ENCODE measurements at places on chromosomes 3 and 15. TPM values are rescaled to one million over a fixed set of nuclear protein-coding genes. Genes with fewer than 3 reads are reported as not detected.

The LINGO1 gene
- 2.1 TPM for total RNA-seq

The IL5RA gene
- not detected for total RNA-seq

The UROC1 gene
- total RNA-seq = not detected

- no peaks in the 10 kb centered on the region for H3K36me3 ChIP-seq
- no peaks in the 10 kb centered on the region for H3K27me3 ChIP-seq
- no peak for DNase-seq
- H3K4me1 ChIP-seq = no peaks in the 10 kb centered on the region
Observed at GRCh38 chr15:27210176-27210575, 239.2 kb downstream of the GABRG3 start.

DNA sequence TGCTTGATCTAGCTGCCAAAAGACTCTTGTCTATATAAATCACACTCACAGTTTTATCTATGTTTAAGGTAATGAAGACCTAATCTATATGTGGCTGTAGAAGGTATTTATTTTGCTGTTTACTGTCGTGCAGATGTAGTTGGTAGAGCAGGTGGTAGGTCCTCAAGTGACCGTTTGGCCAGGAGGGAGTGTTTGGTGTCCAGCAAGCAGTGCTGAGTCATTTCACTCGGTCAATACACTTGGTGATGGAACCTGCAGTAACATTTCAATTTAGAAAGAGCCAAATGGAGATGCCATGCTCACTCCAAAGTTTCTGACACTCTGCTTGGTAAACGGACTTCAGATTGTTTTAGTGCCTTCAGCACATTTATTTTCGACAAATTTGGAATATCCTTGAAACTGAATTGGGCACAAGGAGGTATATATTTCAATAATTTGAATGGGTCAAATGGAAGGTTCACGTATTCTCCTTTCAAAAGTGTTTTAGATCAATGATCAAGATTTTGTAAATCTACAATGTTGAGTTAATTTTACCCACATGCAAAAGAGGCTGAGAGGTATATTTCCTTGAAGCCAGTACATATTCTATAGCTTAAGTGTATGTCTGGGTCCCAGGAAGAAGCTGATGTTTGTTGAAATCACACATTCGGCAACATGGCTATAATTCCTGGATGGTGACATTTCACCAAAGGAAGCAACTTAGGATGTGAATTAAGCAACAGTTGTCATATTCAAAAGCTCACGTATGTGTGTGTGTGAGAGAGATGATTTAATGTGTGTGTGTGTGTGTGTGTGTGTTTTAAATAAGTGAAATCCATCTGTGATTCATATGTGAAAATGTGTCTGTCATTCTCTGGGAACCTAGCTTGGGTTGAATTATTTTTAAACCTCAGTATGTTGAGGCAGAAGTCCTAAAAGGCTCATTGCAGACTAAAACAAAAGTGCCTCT lies 7.7 kb upstream of the CX3CR1 start:
- H3K36me3 ChIP-seq = no peaks in the 10 kb centered on the region
- H3K4me1 ChIP-seq = peaks cover 4% of the 10 kb centered on the region
- no peak overlapping the region for H3K4me3 ChIP-seq
- no peak overlapping the region for H3K27ac ChIP-seq
- no peak for DNase-seq
- no peaks in the 10 kb centered on the region for H3K27me3 ChIP-seq

DNA sequence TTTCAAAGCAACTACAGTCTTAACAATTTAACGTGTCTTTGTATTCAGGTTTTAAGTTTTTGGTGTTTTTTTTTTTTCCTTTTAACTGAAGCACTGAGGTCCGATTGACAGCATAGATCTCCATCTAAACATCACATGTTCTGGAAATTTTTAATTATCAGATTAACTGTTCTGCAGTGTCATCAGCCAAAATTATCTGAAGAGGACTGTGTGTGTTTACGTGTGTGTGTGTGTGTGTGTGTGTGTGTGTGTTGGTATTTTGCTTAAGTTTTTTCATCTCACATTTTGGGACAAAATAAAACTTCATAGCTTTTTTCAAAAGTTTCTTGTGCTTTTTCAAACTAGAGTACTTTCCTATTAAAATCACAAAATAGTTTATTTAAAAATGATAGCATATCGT lies 1.8 kb downstream of the PIK3CA start:
- H3K27me3 ChIP-seq = peaks cover 2% of the 10 kb centered on the region
- H3K36me3 ChIP-seq = no peaks in the 10 kb centered on the region
- no peak for DNase-seq
- peak overlapping the region; percentile 91 for H3K4me3 ChIP-seq

DNA sequence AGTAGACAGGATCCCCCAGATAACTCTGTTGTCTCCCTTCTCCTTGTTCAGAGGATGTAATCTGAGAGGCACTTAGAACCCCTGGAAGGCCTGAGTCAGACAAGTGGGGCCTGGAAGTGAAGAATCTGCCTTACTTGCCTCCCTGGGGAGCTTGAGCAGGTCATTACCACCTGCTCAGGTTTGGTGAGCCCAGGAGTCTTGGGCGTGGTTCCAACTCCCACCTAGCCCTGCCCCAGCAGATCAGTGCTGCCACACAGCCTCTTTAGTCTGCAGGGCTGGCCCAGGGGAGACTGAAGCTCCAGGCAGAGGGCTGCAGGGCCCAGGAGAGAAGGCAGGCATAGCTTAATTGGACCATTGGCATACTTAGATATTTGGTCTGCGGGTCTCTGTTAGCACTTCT lies 230.0 kb downstream of the ERC2 start:
- no peaks in the 10 kb centered on the region for H3K4me1 ChIP-seq
- no peaks in the 10 kb centered on the region for H3K36me3 ChIP-seq
- no peak for DNase-seq
- H3K27ac ChIP-seq = no peak overlapping the region
- no peak overlapping the region for H3K4me3 ChIP-seq

DNA sequence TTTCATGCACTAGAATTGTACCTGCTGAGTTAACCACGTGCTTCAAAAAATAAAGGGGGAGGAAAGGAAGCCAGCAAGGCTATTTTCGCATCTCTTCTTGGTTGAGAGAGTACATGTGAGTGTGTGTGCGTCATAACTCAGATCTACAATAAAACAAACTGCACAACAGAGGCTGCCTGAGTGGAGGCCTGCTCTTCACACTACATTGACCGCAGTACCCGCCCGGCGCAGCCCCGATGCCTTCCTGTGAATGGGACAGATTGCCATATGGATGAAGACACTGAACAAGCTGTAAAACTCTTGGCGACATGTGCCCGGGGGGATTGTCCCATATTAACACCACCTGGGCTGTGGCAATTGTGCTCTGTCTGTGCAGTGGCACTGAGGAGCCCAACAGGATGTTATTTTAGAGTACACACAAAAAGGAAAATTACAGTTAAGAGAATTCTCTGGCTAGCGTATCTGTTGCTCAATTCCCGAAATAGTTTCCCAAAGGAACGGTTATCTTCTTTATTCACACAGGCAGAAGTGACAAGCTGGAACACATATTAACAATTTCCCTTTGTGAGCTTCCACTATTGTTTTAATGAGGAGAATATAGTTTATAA lies 551.5 kb downstream of the FOXP1 start:
- H3K27me3 ChIP-seq = no peaks in the 10 kb centered on the region
- H3K4me3 ChIP-seq = no peak overlapping the region
- H3K4me1 ChIP-seq = peaks cover 54% of the 10 kb centered on the region
- no peak for DNase-seq
- H3K36me3 ChIP-seq = peaks cover 54% of the 10 kb centered on the region

Measured in osteocyte (in vitro differentiated cells).